ENCODE measurements at places on chromosomes 6 and 20.

GRCh38 chr6:39377539-39377950 lies 55.0 kb upstream of the KCNK16 start:
- peak; percentile 66 for DNase-seq

- DNase-seq, result no peak
These were observed 10.5 kb downstream of the SOX4 start for GRCh38 chr6:21604081-21604480.

DNA sequence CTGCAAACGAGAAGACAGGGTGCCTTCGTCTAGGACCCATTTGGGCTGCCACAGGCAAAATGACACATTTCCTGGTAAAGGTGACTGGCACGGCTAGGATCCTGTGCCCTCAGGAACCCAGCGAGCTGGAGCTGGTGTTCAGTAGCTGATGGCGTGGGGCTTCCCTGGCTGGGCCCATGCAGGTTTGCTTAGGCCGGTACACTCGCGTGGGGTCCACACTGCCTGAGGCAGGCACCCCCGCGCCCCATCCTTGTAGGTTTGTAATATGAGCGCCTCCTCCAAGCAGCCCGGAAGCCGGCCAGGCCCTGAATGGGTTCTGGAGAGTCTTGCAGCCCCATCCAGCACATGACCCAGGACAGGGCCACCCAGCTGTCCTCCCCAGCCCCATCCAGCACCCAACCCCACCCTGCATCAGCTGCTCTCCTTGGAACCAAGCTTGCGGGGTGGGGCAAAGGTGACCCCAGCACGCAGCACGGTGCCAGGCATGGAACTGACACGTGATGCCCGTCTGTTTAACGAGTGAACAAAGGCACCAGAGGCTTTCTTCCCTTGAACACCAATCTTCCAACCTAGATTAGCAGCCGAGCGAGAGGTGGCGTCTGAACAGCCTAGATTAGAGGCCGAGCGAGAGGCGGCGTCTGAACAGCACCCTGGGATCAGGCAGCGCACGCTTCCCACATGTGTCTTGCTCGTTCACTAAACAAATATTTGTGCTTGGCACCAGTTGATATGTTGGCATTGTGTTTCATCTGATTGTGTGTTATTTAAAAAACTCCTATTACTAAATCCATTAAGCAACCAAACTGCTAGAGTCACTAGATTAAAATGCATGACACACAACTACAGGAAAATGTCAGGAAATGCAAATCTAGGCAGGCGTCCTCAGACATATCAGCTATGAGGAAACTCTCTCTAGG lies 112.1 kb downstream of the DLL1 start:
- DNase-seq, result no peak

GRCh38 chr20:25247518-25247955 lies 348 bp upstream of the PYGB start:
- no peak for DNase-seq

DNA sequence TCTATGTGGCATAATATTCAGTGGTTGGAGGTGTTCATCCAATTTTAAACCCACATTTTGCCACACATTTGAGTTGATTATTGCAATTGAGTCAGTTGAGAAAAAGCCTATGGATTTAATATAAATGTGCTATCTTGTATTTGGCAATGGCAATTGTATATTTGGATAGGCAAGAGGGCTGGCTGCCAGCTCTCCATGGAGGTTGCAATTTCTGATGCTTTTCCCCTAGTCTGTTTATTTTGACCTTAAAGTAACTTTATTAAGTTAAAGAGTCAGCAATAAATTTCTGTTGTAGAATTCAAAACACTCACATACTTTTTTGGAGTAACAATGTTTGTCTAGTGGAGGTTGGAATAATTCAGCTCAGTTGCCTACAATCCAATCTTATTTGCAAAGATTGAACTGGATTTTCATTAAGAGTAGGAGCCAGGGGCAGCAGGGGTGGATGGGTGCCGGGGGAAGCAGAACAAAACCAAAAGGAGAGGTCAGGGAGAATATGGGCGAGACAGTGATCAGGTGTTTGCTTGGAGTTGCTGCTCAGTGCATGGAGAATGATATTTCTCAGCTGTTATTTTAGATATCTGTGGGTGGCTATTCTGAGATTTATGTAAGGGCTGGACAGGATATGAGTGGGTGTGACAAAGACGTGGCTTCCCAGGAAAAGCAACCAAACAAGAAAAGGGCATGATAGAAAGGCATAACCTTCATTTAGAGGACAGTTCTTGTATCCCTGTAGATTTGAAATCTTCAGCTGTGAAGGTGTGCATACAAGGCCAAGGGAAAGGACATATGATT lies 163.0 kb downstream of the HDGFL1 start:
- no peak for DNase-seq

GRCh38 chr6:127348028-127348661 lies 4.7 kb upstream of the ECHDC1 start:
- DNase-seq, result no peak

DNA sequence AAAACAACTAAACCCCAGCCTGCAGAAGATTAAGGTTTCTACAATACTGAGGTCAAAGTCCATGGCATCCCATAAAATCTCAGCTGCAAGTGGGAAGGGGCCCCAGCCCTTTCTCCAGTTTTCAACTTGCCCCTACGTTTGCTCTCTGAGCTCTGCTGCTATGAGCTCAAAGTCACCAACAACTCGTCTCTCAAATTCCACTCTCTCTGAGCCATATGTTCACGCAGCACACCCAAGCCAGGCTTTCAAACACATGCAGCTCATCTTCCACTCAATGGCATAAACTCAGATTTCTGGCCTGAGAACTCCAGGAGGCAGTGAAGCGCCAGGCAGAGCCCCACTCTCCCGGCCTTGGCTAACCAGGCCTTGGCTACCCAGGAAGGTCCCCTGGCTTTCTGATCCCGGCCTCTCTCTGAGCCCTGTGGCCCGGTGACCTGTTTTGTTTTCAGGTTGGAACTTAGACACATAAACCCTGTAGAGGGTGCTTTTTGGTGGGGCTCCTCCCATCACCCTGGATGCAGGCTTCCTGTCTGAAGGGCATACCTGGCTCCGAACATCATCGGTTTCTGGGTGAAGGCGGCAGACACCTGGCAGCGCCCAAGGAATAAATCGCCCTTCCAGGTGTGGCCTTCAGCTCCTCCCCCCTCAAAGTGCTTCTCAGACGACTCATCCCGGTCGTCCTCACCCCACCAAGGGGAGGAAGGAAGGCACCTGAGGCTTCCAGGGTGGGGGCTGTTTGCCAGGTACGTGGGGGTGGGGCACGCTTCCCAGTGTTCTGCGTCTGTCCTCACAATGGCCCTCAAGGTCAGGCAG lies 12.4 kb downstream of the SLC22A23 start:
- no peak for DNase-seq

DNA sequence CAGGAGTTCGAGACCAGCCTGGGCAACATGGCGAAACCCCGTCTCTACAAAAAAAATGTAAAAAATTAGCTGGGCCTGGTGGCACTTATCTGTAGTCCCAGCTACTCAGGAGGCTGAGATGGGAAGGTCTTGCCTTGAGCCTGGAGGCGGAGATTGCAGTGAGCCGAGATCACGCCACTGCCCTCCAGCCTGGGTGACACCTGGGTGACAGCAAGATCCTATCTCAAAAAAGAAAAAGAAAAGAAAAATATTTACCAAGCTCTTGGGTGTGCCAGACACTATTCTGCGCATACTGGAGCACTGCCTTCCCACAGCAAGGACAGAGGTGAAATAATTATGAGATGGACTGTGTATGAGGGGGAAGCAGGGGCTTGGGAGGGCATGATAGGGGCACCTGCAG lies 19.6 kb downstream of the POFUT1 start:
- DNase-seq, result no peak

- no peak for DNase-seq
These were observed 58.7 kb downstream of the UTRN start for GRCh38 chr6:144343701-144344428.

DNA sequence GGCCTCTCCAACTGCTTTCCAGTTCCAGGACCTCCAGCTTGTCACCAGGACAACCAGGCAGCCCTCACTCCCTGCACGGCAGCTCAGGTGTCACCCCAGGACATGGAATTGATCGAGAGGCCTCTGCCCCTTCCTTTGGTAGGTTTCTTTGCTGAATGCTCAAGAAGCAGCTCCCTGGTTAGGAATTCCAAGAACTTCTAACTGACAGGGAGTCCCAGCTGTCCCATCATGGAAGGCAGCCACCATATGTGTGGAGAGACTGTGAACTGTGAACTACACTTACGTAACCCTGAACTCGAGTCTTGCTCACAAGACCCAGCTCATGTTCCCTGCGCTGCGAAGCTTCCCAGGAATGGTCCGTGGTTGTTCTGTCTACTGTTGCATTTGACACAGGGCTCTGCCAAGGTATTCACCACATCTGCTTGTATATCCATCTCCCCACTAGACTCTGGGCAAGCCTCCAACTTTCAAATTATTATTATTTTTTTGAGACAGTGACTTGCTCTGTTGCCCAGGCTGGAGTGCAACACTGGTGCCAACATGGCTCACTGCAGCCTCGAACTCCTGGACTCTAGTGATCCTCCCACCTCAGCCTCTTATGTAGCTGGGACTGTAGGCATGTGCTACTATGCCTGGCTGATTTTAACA lies 35.7 kb downstream of the MGME1 start:
- no peak for DNase-seq

- DNase-seq, result no peak
These were observed 490.9 kb upstream of the SOX4 start for GRCh38 chr6:21102624-21103023.

DNA sequence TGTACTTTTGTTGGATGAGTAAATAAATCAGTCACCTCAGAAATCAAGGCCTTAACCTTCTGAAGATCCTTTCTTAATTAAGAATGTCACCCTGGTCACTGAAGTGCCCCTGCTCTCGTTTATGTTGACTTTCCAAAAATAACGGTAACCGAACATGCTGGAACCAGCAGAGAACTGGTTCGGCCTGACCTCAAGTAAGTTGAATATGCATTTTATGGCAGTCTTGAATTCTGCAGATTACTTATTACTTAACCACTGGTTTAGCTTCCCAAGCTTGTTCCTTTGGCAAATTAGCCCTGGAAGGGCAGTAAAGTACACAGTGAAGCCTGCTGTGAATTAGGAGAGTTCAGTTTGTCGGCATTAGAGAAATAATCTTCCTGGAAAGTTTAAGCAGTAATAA lies 12.2 kb downstream of the MAPRE1 start:
- DNase-seq, result no peak

GRCh38 chr20:57672164-57672563 lies 37.7 kb downstream of the PMEPA1 start:
- DNase-seq, result no peak

DNA sequence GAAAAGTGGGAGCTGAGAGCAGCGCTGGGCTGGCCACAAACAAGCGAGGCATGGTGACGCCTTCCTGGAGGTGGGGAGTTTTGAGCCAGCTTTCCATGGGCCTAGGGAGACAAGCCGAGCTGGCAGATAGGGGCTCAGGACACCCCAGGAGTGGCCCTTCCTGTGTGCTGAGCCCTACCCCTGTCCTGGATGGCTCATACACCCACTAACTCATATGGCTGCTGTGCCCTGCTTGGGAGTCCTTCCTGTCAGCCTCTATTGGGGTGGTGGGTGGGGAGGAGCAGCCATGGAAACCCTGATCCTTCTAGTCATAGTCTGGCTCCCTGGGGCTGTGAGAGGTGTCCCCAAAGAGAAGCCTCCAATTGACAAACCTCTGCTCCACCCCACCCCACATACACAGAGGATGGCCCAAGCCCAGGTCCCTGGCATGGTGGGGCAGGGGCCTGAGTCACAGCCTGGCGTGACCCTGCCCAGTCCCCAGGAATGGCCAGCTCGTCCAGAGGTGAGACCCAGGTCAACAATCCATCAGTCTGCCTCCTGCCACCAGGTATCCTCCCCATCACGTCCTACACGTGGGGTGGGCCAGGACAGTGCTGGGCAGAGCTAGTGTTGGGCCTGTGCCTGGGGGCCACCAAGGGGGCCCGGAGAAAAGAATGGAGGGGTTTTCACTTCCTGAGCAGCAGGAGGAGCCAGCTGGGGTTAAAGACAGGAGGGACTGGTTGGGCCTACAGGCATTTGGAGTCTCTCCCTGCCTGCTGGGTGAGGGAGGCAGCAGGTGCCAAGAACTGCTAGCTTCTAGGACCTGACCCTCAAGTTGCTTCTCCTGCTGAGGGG lies 52.2 kb downstream of the MRPL14 start:
- DNase-seq, result no peak

GRCh38 chr20:53568351-53568750 lies 25.3 kb downstream of the ZNF217 start:
- no peak for DNase-seq

DNA sequence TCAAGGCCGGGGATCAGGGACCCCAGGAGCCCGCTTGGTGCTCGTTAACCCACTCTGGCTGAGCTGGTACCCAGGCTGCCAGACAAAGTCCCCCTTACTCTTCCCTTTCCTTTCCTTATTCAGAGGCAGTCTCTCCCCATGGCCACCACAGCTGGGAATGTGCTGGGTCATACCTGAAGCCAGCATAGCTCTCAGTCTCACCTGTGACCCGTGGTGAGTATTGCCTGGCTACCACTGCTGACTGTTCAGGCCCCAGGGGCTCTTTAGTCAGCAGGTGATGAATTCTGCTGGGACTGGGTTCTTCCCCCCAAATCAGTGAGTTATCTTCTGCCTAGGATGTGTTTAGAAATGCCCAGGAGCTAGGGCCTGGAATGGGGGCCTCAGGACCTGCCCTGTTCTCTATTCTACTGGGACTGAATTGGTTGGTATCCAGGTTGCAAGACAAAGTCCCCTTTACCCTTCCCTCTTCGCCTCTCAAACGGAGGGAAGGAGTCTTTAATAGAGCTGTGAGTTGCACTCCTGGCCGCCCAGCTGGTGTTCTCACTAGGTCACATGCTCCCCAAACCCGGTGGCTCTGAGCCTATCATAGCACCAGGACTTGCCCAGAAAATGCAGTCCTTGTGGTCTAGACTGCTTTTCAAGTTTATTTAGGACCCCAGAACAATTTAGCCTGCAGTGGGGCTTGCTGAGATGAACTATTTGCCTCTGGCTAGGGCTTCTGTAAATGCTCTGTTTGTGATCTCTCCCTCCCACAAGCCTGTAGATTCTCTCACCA lies 64.6 kb downstream of the MYO6 start:
- DNase-seq, result no peak

- no peak for DNase-seq
These were observed 242.7 kb downstream of the SOX4 start for GRCh38 chr6:21836277-21836676.

DNA sequence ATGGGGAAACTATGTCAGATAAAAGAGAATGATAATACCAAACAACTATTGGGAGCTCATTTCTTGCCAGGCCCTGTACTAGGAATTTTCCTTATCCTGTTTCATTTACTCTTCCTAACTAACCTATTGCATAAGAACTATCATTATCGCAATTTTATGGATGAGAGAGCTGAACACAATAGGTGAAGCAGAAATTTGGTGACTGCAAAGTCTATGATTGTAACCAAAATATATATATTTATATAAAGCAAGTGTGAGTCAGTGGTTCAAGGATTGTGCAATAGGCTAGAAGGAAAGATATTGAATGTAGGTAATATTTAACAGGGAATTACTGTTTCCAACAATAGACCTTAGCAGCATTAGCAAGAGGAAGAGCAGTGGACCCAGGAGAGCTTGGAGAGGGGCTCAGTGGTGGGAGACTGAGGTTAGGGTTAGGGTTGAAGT lies 181.1 kb upstream of the TENT5A start:
- DNase-seq, result no peak

GRCh38 chr6:134196568-134197193 lies 121.2 kb downstream of the SGK1 start:
- no peak for DNase-seq

- no peak for DNase-seq
These were observed 248.5 kb downstream of the TSHZ2 start for GRCh38 chr20:53220482-53221307.

- no peak for DNase-seq
These were observed 10.6 kb downstream of the RNF182 start for GRCh38 chr6:13935190-13935880.

- DNase-seq, result no peak
These were observed 120.1 kb downstream of the JPH2 start for GRCh38 chr20:44066645-44067606.

- DNase-seq, result no peak
These were observed 58.9 kb upstream of the SAMD5 start for GRCh38 chr6:147449405-147450161.
